ENCODE measurements at places on chromosomes 1 and 21.

DNA sequence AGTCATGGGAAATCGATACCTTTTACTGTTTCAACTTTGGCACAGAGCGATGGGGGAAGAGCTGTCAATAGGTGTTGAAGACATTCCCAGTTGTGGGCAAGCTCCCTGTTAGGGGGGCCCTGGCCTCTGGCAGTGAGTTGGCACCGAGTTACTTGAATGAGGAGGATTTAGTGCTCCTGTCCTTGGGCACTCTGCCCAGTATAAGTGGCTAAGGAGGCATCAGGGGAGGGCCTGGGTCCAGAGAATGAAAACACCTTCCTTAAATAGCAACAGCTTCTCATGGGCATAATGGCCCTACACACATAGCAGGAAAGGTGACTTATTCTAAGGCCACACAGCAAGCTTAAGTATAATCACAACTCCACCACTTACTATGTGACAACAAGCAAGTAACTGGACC, 664.4 kb downstream of the PTPRU start:
- no peak for DNase-seq

DNA sequence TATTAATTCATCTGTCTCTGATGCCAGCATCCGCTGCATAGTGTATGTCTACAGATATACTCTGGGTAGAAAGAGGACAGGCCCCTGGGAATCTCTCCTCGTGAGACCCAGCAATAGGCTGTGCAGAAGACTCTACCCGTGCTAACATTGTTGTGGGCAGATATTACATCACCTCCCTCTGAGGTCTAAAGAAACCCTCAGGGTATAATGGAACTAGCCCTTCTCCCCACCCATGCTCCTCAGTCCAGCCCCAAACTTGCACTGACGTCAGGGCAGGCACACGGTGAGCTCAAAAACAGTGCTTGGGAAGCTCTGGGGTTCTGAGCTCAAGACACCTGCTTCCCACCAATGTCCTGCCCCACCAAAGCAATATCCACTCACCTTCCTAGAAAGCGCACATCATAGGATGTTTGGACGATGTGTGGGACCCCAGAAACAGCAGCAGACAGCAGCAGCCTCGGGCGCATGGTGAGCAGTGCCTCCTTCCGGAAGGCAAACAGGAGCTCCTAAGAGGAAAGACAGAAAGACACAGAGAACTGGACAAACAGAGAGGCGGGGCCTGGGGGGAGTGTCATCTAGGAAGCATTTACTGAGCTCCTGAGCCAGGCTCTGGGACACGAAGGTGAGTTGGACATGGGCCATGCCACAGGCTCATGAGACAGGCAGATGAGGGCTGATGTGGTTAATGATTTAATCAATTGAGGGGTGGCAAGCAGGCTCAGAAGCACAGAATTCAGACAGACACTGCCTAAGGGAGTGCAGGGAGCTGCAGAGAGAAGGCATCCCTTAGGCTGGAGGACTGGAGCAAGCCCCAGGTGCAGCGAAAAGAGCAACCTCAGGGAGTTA, 4.8 kb downstream of the OVGP1 start:
- no peak for DNase-seq

- DNase-seq: no peak
Observed at GRCh38 chr1:9890224-9890731, 19.8 kb downstream of the CTNNBIP1 start.

- no peak for DNase-seq
Observed at GRCh38 chr1:10676963-10677362, 119.5 kb downstream of the CASZ1 start.

GRCh38 chr1:9314111-9314510, 21.4 kb downstream of the SPSB1 start:
- DNase-seq: no peak

Measured in activated T-helper 1 cell treated with Interleukin-2 at 50 U/mL for 16 hours (primary cell).